ENCODE measurements at places on chromosomes 13 and 19. TPM values are rescaled to one million over a fixed set of nuclear protein-coding genes. Genes with fewer than 3 reads are reported as not detected.

GRCh38 chr13:39965309-39965708 lies 309.8 kb downstream of the COG6 start:
- DNase-seq = no peak

DNA sequence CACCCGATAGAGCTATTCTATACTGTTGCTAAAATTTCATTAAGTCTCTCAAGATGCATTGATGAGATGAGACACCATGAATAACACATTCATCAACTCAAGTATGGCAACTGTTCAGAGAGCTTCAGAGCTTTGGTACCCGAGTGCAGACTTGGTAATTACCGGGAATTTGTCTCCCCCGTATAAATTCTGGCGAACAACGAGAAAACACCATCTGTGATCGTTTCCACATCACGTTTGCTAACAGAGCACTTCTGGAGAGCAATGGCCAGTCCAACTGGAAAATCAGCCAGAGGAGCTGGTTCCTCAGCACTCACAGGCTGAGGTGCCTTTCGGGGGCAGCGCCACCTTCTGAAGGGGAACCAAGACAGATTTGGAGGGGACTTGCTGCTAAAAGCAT lies 40.2 kb downstream of the SUGP2 start:
- no peak for DNase-seq

DNA sequence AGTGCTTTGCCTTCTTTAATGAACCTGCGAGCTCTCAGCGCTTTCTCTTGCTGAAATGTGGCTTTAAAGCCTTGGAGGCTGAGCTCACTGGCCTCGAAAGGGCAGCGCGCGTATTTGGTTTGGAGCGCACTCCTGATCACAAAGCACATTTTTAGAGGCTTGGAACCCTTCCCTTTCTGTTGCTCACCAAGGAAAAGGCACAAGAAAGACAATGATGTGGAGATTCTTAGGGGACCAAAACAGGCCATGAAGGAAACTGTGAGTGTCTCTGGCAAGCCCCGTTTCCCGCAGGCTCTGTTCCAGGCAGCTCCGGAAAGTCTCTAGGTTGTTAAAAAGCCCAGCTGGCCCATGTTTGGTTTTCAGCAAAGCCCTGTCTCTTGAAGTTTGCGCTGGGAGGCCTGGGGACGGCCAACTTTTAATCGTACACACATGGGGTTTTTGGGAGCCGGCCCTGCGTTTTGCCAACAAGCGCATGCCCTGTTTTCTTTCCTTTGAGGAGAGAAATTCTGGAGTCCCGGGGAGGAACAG lies 9.4 kb upstream of the SPC24 start:
- no peak for DNase-seq

- DNase-seq = peak; percentile 7
Measured at GRCh38 chr13:31639443-31640163, 99.7 kb upstream of the RXFP2 start.

- no peak for DNase-seq
Measured at GRCh38 chr13:112916296-112916695, 52.7 kb upstream of the MCF2L start.

DNA sequence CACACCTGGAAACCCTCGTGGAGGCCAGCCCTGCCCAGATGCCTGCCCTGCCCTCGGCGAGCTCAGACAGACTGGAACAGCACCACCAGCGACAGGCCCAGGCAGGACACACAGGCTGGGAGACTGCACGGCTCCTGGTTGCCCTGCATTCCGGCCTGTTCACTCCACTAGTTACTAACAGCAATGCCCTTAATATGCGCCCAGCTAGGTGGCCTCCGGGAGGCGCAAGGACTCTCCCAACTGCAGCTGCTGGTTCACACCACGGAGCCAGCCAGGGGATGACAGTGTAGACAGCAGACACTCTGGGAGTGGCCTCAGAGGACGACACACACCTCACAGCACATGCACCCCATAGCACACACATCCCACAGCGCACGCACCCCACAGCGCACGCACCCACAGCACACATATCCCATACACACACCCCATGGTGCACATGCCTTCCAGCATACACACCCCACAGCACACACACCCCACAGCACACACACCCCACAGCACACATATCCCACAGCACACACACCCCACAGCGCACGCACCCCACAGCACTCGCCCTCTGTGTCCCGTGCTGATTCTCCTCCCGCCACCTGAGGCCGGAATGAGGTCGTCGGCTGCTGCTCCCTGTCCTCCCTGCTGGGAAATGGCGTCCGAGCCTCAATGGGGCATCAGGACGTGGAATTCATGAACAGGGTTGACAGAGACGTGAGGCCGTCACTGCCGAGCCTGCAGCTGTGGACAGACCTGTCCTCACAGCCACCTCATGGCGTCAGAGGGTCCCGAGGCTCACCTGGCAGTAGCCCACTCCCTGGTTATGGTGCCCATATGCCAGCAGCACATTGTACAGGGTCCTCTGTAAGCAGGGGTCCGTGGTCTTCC lies 13.6 kb downstream of the GRTP1 start:
- peak; percentile 26 for DNase-seq

DNA sequence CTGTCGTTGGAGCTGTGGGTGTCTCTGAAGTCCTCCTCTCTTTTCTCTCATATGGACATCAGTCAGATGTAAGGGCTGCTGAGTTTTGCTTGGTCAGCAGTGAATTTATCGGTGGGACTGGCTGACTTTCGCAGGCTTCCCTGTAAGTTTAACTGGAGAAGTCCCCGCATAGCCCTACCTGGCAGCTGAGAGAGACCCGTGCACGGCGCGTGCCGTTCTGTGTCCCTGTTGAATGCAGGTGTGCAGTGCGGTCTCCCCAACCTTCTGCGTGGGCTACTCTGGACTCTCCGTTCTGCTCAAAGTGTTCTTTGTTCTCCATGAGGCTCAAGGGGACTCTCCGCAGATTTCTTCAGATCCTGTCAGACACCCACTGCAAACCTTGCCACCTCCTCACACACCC lies 252.9 kb downstream of the COL4A1 start:
- no peak for DNase-seq

- DNase-seq = no peak
Measured at GRCh38 chr19:35229601-35230000, 1.1 kb upstream of the FAM187B start.

GRCh38 chr19:12564016-12564664 lies 12.9 kb upstream of the ZNF564 start:
- DNase-seq = peak; percentile 90

- no peak for DNase-seq
Measured at GRCh38 chr19:50203281-50204080, at the start of gene MYH14. Gene MYH14 (plus strand): TSS chr19:50203622. CDS start chr19:50210366, 6,744 bp downstream.

DNA sequence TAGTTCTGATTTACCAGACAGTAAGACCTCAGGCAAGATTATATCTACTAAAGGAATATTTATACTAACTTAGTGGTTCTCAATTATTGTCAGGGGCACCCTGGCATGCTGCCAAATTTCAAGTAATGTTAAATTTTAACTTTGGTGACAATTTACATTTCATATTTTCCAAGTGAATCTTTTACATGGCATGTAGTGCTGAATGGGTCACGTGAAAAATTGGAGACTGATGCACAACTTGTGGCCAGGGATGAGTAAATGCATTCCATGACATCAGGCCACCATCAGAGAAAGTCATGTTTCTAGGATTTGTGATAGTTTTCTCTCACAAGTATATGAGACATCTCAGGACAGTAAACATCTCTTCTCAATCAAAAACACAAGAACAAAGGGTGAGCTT lies 202.6 kb upstream of the SOX21 start:
- no peak for DNase-seq

DNA sequence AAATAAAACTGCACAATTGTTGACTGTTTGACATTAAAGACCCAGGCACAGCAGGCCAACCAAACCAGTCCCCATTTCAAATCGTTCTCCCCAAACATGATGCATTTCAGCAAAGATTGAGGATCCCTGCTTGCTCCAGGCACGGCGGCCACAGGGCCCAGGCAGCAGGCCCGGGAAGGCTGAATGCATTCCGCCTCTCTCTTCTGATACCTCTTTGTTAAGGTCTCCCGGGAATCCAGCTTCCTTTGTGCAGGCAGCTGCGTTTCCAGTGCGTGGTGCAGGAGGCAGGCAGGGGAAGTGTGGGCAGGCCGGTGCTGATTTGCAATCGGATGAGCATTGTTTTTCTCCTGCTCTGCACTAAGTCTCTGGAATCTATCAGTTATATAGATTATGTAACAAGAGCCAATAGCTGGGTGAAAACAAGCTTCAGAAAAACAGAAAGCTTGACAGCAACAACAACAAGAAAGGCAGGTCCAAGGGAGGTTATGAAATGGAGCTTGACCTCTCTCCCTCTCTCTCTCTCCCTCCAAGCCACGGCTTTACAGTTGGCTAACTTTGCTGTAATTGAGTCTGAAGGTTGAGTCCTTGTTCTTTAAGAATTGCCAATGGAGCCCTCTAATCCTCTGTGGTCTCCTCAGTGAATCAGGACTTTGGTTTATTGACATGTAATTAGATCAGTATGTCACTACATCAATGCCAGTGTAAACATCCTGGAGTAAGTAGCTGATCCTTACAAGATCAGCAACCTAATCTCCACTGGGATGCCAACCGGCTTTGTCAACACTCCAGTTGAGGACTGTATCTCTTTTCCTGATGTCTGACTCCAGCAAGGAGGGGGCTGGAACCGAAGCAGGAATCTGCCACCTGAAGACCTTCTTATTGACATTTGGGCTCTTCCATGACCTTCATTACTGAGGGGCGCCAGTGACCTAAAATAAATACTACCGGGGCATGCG lies 338.0 kb downstream of the TEX29 start:
- DNase-seq = no peak

- no peak for DNase-seq
Measured at GRCh38 chr19:35045667-35046300, 4.3 kb downstream of the HPN start.

DNA sequence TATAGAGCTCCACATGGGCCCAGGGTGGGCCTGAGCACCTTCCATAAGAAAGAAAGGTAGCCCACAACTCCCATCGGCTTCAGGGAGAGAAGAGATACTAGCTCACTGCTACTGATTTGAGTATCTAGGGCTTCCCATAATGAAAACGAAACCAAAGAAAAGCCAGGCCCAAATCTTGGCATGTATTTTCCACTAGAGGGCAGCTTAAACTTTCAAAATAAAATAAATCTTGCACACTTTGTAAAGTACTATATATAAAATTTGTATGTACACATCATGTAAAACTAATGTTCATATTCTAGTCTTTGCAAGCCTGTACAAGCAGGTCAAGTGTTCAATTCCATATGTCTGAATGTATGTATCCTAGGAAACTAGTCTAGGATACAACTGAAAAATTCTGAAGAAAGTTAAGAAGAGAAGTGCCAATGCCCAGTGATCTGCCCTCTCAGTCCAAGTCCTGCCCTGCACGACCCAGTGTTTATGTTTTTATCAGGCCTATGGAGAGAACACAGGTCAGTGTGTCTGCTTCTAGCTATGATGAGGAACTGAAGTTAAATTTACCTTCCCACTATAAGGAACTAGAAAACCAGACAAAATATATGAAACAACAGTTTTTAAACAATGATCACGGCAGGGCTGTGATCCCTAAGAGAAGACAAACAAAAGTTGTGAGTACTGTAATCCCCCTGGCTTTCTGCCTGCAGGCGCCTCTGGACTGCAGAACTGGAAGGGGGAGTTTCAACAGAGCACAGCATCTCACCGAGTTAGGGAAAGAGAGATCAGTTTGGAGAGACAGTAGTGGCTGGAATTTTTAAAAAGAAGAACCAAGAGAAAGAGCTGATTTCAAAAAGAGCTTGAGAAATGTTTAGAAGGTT lies 475.7 kb downstream of the UQCRFS1 start:
- DNase-seq = peak; percentile 1

DNA sequence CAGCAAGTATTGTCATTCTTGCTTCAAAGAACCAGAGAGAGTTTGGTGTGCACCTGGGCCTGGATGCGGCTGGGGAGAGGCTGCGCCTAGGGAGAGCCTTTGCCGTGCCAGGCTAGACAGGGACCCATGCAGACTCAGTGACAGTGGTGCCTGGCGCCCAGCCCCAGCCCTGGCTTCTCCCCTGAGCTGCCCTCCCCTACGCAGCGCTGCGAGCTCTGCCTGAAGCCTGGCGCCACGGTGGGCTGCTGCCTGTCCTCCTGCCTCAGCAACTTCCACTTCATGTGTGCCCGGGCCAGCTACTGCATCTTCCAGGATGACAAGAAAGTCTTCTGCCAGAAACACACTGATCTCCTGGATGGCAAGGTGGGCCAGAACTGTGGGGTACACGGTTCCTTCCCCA lies 12.0 kb downstream of the KMT2B start:
- DNase-seq = no peak

DNA sequence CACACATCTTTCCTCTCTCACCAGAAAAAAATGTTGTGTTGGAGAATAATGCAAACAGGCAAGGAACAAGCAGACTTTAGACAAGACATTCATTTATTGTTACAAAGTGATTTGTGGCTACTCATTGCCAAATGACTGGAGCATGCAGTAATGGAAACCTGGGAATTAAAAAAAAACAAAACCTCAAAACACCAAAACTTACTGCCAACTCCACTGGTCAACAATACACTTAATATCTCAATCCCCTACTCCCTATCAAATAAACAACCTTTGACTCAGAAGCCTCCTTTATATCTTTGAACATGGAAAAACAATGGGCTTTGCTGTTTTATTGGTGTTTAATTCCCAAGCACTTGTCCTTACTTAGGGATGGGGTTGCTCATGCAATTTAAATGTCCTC lies 112.8 kb downstream of the POSTN start:
- no peak for DNase-seq

DNA sequence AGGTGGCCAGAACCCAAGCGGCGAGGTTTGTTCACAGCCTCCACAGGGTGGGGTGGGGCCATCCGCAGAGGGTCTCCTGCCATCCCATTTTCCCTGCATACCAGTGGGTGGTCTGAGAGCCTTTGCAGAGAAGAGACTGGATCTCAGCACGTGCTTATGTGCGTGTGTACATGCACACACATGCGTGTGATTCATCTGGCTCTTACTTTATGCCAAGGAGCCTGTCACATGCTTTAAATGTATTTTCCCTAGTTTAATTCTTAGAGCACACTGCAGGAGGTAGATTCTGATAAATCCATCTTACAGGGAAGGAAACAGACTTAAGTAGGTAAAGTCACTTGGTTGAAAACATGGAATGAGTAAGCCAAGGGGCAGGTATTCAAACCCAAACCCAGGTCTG lies 47.1 kb downstream of the CAPN12 start:
- peak; percentile 70 for DNase-seq

- peak; percentile 63 for DNase-seq
Measured at GRCh38 chr13:25902891-25903341, 148.9 kb downstream of the SHISA2 start.

- DNase-seq = no peak
Measured at GRCh38 chr19:40143612-40144011, 47.6 kb upstream of the MAP3K10 start.

DNA sequence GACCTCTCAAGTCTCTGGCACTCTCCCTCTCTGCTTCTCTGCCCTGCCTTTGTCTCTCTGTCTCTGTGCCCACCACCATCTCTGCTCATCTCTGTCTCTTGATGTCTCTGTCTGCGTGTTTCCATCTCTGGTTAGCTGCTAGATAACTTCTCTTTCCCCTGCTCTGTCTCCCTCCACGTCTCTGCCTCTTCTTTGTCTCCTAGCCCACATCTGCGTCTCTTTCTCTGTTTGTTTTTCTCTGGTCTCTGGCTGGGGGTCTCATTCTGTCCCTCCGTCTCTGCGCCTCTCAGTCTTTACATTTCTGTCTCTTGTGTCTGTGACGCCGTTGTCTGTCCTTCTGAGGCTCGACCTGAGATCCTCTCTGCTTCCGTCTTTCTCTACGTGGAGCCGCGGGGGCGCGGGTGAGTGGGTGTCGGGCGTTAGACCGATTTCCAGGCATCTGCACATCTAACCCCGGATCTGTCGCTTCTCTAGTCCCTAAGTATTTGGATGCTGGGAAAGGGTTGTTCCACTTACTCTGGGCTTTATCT lies 386 bp downstream of the GIPR start:
- DNase-seq = no peak

The VSTM2B gene
- not detected for total RNA-seq

The POGLUT2 gene
- total RNA-seq = 6.1 TPM

The COL5A3 gene
- 0.51 TPM for total RNA-seq

The POU2F2 gene
- 0.26 TPM for total RNA-seq

The TGFBR3L gene
- 1.9 TPM for total RNA-seq

All from bronchial epithelial cell (primary cell).